DMS 273 treated with DMSO at 0.1 percent for 48 hours (cell line): ENCODE measurements at places on chromosomes 7 and 10.

- no peak for DNase-seq
Measured at GRCh38 chr10:101566333-101567164, 21.5 kb downstream of the POLL start.

DNA sequence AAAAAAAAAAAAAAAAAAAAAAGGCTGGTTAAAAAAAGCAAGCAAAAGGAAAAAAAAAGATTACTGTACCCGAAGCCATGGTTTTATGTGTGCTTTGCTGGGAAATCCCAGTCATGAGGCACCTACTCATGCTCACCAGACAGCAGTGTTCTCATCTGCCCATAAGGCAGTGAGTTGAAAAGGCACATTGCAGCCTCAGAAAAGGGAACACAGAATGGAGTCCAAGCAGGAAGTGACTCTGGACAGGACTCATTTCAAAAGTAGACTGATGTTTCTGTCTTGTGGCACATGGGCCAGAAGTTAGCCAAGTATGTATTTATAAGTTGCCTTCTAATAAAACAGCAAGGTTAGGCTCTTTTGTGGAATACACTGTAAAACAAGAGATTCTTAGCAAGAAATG, 40.2 kb downstream of the PDSS1 start:
- DNase-seq: no peak

GRCh38 chr10:131936736-131937135, 35.9 kb downstream of the PPP2R2D start:
- no peak for DNase-seq

GRCh38 chr10:79277579-79278269, 69.5 kb upstream of the PPIF start:
- DNase-seq: no peak

DNA sequence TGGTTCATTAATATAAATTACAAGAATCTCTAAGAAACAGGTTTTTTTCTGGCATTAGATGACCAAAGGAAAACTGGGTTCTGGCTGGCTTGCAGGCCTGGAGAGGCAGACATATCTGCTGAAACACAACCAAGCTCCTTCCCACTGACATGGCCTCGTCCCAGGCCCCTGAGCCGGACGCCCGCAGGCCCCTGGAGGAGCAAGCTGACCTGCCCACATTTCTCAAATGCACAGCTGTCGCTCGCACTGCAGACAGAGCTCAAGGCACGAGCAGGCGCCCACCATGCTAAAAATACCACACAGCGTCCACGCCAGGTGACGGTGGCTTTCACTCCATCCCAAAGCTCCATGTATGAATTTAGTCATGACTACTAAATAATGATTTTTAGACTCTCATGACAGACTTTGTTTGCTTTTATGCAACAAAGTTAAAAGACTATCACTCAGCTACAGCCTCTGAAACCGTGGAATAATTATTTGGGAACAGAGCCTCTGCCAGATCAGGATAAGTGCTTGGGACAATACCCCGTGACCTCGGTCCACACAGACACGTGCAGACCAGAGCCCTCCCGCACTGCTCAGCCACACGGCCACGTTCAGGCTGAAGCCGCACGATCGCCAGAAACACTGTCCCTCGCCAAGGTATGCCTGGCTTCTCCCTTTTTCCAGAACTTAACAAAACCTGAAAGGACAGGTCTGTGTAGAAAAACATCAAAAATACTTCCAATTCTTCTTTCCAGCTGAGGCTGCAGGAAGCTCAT, 71.1 kb downstream of the DIP2C start:
- no peak for DNase-seq

GRCh38 chr7:131094685-131095084, 233.0 kb upstream of the MKLN1 start:
- DNase-seq: no peak
